ENCODE measurements at places on chromosomes 3 and 15.

DNA sequence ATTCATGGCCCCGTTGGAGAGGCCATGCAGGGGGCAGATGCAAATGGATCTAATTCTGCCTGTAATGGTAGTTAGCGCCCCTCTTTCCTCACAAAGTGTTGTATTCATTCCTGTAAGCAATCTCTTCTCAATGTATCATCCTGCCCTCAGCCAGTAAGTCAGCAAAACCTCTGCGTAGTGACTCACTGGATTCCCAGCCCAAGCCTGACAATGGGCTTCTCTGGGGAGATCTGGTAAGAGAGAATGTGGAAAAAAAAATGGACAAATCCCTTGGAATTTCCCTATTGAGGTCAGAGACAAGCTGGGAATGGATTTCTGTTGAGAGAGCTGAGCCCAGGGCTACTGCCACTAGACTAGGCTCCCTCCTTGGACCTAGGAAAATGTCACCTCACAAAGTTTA, 25.4 kb downstream of the ADPGK start:
- DNase-seq = peak; percentile 94

- DNase-seq = no peak
Measured at GRCh38 chr3:107994181-107994580, 96.7 kb downstream of the CD47 start.

GRCh38 chr15:40951764-40952163, 1.5 kb upstream of the CHAC1 start:
- no peak for DNase-seq

GRCh38 chr3:49619649-49620048, 54.5 kb upstream of the APEH start:
- peak; percentile 10 for DNase-seq

DNA sequence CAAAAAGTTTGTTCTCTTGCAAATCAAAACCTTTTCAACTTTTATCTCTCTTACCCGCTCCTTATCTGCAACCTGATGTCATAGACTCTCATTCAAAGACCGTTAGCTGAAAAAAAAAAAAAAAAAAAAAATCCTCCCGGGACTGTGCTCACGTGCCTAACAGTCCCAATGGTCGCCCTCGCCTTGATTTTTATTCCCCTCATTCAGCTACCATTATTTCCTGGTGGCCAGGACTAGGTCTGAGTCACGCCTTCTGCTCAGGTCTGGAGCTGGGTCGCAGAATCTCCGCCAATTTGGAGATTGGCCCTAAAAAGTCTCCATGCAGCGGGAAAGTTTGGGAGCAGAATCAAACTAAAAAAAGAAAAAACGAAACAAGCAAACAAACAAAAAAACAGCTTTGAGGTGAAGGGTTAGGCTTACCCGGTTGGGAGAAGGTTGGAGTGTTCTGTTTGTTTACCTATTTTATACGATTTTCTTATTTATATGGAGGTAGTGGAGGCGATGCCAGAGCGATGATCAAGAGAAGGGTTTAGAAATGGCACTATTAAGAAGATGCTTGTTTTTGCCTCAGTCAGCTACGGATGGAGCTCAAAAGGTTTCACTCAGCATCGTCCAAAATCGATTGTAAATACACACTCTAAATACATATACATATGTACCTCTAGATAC, 51.1 kb downstream of the ZIC4 start:
- no peak for DNase-seq

DNA sequence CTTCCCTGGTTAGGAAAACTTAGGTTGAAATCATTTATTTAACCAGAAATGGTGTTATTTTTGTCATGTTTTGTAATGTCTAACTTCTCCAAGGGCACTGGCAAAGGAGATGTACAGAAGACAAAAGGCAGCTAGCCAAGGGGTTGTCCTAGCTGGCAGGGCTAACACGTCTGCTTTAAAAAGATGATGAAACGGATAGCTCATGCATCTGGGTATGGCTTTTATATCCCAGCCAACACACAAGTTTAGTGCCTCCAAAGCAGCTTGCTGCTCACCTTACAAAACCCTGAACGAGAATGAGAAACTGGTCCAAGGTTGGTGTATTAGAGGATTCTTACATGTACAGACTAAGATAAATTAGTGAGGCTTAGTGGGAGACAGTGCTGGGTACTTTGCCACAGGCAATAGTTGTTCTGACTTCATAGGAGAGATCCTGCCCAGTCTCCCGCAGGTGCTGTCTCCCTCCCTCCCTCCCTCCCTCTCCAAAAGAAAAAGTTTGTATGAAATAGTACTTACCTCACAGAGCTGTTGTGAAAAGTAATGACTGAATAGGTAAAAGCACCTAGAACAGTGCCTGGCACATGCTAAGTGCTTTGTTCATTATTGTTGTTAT, 47.8 kb downstream of the KCNMB2 start:
- DNase-seq = no peak

DNA sequence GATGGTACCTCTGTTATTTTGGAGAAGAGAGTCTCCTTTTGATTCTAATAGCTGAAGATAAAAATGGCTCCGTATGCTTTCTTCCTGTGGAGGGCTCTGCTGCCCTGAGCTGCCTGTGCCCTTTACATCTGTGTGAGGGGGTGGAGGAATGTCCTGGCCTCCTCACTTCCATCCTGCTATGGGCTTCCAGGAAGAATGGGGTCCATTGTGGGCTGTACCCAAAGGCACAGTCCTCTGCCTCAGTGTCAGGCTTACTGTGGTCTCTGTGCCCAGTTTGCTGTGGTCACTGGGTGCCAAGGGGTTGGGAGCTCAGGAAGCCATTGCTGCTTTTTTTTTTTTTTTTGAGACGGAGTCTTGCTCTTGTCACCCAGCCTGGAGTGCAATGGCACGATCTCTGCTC, 14.4 kb downstream of the DAG1 start:
- no peak for DNase-seq

DNA sequence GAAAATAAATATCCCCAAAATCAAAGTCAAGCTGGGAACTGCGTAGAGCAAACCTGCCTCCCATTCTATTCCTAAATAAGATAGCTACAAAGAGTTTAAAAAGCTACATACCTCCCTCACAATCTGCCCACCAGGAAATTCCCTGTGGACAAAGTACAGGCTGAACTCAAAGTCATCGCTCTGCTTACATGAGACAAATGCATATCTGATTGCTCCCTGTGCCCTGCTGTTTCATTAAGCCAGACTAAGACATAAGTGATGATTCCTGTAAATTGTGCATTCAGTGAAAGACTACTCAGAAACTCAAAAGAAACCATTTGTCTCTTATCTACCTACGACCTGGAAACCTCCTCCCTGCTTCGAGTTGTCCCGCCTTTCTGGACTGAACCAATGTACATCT, 28.5 kb upstream of the EIF4A2 start:
- no peak for DNase-seq

DNA sequence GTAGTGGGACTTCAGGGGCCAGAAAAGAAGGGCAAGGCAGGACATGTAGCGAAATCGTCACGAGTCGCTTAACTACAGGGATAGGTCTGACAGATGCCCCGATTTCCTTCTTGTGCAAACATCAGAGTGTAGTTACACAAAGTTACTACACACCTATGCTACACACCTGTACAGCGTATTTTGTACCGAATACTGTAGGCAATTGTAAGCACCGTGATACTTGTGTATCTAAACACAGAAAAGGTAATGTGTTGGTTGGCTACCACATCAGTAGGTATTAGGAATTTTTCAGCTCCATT, 515 bp upstream of the MTHFS start:
- no peak for DNase-seq

GRCh38 chr3:36993326-36994283, at the start of gene MLH1:
Gene MLH1 (plus strand): TSS chr3:36993518. CDS start chr3:36993548, 30 bp downstream.
- DNase-seq = peak; percentile 100

DNA sequence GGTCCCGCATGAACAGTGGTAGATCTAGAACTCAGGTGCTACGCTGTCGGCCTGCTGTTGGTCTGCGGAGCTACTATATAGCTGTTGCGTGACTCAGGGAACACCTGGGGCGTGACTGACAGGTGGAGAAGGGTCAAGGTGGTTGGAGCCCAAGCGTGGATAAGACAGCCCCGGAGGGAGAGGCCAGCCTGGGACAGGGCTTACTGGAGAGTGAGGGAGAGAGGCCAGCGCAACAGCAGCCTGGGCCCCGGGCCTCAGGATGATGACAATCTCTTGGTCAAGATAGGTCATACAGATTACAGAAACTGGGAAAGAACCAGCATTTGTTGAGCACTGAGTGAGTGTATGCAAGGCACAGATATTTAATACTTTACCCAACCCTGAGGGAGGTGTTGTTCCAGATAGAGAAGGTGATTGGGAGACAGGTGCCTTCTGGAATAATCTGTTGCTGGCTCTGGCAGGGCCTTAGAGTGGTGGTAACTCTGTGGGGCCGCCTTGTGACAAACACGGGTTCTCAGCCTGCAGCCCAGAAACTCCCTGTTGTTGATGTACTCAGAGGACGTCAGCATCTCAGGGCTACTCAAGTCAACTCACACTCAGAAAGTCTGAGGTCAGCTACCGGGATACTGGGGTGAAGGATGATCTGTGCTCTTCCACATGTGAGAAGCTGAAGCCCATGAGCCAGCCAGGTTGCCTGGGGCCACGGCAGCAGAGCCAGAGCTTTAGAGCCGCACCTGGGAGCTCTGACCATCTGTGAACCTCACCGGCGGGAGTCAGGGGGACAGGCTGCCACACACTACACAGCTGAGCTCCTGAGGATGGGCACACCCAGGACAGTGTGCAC, 265.4 kb upstream of the HES1 start:
- no peak for DNase-seq

DNA sequence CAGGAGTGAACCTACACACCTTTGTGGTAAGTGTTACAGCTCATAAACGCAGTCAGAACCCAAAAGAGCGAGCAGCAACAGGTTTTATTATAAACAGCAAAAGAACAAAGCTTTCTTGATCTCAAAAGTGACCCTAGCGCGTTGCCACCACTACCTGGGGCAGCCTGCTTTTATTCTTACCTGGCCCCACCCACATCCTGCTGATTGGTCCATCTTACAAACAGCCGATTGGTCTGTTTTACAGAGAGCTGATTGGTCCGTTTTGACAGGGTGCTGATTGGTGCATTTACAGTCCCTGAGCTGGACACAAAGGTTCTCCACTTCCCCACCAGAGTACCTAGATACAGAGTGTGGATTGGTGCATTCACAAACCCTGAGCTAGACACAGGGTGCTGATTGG, 143.1 kb downstream of the ARRDC4 start:
- DNase-seq = no peak

DNA sequence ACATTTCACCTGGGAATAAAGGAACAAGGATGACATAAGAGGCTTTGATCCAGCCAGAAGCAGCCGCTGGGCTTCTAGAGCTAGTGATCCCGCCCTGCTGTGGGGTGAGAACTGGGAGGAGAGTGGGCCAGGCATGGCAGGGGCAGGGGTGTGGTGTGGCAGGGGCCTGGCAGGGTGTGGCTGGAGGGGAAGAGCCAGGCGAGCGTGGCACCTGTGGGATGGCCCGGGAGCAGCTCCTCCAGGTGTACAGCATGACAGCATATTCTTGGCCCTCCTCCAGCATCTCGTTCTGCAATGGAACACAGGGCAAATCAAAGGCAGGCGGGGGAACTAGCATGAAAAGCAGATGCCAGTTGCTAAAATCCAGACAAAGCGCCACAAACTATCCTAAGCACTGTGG, 35.5 kb downstream of the CYFIP1 start:
- no peak for DNase-seq

- DNase-seq = peak; percentile 36
Measured at GRCh38 chr3:169662132-169662842, 1.2 kb downstream of the MECOM start.

DNA sequence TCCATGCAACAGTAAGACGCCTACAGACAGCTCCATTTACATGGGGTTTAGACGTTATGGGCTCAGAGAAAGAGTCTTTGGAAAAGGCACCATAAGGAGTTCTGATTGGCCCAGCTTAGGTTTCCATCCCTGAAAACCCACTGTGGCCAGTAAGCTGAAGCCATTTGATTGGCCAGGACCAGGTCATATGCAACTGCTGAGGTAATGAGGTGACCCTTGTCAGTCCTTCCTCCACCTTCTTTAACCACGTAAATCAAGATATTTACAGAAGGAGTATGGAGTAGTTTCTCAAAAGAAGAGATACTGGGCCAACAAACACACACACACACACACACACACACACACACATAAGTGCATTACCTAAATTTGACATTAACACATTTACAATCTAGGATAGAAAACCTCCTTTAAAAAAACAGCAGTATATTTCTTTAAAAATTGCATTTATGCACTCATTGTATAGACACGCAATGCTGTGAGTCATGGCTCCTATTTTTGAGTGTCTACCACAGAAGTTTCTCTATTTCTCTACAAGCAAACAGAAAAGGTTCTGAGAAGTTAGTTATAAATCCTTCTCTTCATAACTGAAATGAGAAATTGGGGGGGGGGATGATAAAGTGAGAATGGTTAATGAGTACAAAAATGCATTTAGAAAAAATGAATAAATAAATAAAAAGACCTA, 16.3 kb upstream of the MB21D2 start:
- no peak for DNase-seq

- DNase-seq = no peak
Measured at GRCh38 chr15:32700501-32701150, 17.2 kb upstream of the GREM1 start.

DNA sequence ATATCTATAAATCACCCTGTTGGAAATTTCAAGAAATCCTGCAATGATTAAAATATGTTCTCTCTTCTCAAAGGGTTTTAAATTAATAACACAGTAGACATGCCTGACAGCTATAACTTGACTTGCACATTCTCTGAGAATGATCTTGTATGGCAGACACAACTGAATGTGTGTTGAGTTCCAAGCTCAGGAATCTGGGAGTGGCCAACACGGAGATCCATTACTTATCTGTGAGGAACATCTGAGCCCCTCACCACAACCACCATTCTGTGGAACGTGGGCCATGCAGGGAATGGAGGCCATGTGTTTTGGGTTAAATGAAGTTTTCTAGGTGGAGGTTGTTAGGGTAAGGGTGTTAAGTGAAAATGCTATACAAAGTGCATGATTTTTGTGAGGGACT, 105.3 kb upstream of the CHMP2B start:
- DNase-seq = no peak

- DNase-seq = no peak
Measured at GRCh38 chr3:164095279-164095678, 983.0 kb downstream of the SI start.

DNA sequence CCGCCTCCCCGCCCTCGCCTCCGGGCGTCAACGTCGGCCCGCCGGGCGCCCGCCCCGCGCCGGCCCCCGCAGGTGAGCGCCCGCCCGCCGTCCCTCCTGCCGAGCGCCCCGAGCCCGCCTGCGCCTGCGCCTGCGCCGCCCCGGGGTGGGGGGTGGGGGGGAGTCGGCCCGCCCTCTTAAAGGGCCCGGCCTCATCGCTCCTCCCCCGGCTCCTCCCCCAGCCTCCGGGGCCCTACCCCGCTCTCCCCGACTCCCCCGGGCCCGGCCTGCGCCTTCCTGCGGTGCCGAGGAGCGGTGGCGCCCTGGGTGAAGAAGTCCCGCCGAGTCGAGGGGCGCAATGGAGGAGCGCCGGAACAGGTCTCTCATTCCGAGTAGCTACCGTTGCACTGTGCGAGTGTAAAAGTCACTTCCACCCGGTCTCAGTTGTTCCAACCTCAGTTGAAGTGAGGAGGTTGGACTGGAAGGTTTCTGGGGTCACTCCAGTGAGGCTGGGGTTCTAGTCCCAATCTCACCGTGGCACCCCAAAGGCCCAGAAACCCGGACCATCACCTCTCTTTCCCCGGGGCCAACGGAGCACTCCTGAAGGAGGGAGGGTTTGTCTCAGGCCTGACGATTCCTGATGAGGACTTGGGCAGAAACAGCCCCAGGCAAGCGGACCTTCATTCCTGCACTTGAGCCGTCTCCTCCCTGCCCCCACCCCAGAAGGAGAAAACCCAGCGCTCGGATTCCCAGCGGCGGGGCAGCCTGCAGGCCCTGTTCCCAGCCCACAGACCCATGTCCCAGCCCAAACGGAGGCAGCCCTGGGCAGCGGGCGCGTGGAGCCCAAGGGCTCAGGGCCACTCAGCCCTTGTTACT, 1.5 kb upstream of the TNK2 start:
- DNase-seq = peak; percentile 73

Measured in AG10803 (cell line).